ENCODE measurements at places on chromosomes 7 and 10. TPM values are rescaled to one million over a fixed set of nuclear protein-coding genes. Genes with fewer than 3 reads are reported as not detected.

DNA sequence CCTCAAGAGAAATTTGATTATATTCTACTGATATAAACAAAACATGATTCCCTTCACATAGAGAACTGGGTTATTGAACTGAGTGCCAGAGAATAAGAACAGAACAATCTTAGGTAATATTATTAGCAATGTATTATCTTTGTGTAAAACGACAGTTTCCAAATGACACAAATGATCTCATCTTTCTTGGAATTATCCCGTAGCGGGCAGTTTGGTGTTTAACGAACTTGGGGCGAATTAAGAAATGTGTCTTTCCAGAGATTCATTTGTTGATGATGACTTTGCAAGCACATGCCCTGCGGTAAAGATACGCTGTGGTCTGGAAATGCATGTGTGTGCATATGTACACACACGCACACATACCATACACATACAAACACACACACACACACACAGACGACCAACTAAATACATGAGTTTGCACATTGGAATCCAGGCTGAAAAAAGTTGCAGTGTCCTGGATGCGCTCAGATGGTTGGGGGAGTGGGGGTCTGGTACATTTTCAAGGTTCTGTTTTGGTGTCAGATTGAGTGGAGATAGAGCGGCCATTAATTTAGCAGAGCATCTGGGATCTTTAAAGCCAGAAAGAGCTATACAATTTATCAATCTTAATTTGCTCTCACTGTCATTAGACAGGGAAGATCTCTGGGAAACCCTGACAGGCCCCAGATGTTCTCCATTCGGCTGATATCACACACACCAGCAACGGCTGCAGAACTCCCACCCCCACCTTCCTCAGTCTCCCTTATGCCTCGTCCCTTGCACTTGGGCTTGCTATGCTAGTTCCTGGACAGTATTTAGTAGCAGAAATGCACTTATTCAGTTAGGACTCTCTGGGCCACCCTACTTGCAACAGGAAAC, 112.4 kb upstream of the FAM171A1 start:
- no peak for DNase-seq

DNA sequence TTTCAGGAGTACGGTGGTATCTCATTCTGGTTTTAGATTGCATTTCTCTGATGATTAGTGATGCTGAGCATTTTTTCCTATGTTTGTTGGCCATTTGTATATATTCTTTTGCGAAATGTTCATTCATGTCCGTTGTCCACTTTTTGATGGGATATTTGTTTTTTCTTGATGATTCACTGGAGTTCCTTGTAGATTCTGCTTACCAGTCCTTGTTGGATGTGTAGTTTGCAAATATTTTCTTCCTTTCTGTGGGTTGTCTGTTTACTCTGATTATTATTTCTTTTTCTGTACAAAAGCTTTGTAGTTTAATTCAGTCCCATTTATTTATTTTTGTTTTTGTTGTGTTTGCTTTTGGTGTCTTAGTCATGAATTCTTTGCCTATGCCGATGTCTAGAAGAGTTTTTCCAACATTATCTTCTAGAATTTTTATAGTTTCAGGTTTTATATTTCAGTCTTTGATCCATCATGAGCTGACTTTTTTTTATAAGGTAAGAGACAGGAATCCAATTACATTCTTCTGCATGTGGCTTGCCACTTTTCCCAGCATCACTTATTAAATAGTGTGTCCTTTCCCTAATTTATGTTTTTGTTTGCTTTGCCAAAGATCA, 320.5 kb downstream of the MAGI2 start:
- DNase-seq, result no peak

Gene SPDYE2B
- not detected for total RNA-seq

Gene SFRP5
- not detected for total RNA-seq

DNA sequence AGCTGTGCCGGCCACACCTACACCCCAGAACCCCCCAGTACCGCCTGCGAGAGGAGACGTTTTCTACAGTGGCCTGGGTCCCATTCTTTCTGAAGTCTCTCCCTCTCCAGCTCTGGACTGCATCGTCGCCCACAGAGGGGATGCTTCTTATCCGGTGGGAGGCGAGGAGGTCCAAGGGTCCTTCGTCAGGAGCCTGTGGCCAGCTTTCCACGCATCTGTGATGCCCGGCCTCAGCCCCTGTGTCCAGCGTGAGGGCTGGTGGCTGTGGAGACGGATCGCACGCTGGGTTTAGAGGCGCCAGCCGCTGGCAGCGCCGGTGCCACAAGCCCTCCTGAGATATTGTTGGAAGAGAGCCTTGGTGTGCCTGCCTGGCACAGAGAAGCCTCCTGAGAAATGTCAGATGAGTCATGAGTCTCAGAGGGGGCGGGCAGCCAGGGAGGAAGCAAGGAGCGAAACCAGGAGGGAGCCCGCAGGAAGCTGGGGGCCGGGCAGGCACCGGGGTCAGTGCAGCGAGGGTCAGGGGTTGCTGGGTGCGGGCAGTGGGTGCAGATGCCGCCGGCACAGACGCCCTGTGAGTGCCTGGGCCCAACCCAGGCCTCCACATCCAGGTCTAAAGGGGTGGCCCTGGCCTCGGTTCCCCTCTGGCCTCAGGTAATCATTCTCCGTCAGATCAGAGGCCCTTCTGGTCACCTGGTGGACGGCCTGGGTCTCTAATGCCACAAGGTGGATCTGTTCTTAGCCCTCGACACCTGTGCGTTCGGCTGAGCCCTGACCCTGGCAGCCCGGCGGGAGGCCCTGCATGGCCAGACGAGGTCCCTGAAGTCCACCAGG, 86.0 kb upstream of the DIP2C start:
- no peak for DNase-seq

Gene OIT3
- not detected for total RNA-seq

- no peak for DNase-seq
Measured at GRCh38 chr7:39154815-39155214, 177.1 kb downstream of the POU6F2 start.

DNA sequence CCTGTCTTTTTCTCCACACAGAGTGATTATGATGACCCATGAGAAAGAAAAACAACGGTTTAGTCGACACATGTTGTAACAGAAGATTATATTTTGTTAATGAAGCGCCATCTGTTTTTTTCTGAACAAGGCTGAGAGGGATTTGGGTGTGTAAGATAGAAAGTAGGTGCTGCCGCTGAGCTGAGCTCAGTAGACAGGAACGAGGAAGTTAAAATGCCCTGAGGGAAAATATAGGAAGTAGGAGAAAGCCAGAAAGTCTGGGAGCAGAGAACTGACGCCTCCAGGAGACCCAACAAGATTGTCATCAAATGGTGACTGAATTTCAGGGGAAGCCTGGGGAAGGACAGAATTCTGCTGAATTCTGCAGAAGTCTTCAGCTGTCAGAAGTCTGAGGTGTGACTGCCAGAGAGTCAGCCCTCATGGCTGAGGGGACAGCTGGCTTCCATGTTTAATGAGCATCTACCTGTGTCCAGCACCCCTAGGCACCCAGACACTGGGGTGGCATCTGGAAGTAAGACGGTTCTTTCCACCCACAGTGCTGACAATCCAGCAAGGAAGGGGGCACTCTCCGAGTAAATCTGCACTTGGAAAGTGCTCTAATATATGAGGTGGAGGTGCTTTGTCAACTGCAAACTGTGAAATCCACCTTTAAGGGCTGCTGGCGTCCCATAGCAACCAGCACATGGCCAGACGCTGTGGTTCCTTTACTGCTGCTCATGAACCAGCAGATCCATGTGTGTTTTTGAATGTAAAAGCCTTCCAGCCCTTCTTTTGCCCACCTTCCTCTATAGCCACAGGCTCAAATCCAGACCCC, 12.5 kb upstream of the TSPAN15 start:
- no peak for DNase-seq

Measured in natural killer cell (primary cell).